ENCODE measurements at places on chromosomes 11 and 22. TPM values are rescaled to one million over a fixed set of nuclear protein-coding genes. Genes with fewer than 3 reads are reported as not detected.

The DGCR6 gene
- total RNA-seq = 5.0 TPM

The FAM227A gene
- total RNA-seq = 5.0 TPM

The CASP5 gene
- total RNA-seq = not detected

The APOL4 gene
- 0.67 TPM for total RNA-seq

The PRR33 gene
- total RNA-seq = not detected

The THRSP gene
- total RNA-seq = not detected

The ACO2 gene
- 107 TPM for total RNA-seq

The PTPRCAP gene
- total RNA-seq = 1.1 TPM

The NXPE1 gene
- total RNA-seq = 0.27 TPM

The HBB gene
- total RNA-seq = not detected

The TRIM49B gene
- not detected for total RNA-seq

The LRRC4C gene
- 14.0 TPM for total RNA-seq

The CDKN1C gene
- total RNA-seq = 108 TPM

The F2 gene
- 12.1 TPM for total RNA-seq

The RBMXL2 gene
- total RNA-seq = not detected

The SCT gene
- 3.1 TPM for total RNA-seq

The CD248 gene
- 31.9 TPM for total RNA-seq

The GRAP2 gene
- total RNA-seq = 0.24 TPM

The MOV10L1 gene
- total RNA-seq = 0.19 TPM

The GLB1L3 gene
- not detected for total RNA-seq

The TREH gene
- total RNA-seq = 0.33 TPM

The SLC17A6 gene
- 3.4 TPM for total RNA-seq

The IGLL5 gene
- total RNA-seq = not detected

The NAALAD2 gene
- total RNA-seq = 5.8 TPM

The KCNJ4 gene
- total RNA-seq = 2.0 TPM

The ABCG4 gene
- 1.3 TPM for total RNA-seq

The ATG16L2 gene
- 26.3 TPM for total RNA-seq

The OLFML1 gene
- 0.83 TPM for total RNA-seq

The NRXN2 gene
- total RNA-seq = 22.1 TPM

The OR52I2 gene
- total RNA-seq = not detected

The MS4A12 gene
- total RNA-seq = not detected

The FZD4 gene
- total RNA-seq = 11.9 TPM

The NAA40 gene
- 51.2 TPM for total RNA-seq

The OR6X1 gene
- total RNA-seq = not detected

The ADAMTS15 gene
- total RNA-seq = 22.0 TPM
